ENCODE measurements at places on chromosomes 5 and 9.

- DNase-seq = no peak
Observed at GRCh38 chr9:137141050-137141810, 2.3 kb downstream of the GRIN1 start.

DNA sequence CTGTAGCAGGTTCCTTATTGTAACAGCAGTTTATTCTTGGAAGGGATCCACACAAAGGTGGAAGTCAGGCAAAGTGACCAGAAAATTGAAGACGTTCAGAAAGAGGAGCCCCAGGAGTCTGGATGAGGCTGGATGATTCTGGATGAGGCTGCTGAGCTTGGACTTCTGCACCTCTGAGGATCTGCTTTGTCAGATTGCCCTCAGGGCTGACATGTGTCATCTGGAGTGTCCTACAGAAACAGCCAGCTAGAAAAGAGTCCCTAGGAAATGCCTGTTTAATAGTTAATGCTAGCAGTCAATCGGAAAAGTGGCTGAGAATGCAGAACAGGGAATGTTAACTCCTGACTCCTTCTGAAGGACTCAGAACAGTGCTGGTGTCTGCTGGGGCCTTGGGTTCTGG is 236.4 kb downstream of the LRRC70 start:
- DNase-seq = no peak

GRCh38 chr9:37514999-37515398 is 29.3 kb downstream of the POLR1E start:
- no peak for DNase-seq

- DNase-seq = peak; percentile 48
Observed at GRCh38 chr9:76215066-76215465, 179.2 kb downstream of the RFK start.

- no peak for DNase-seq
Observed at GRCh38 chr5:151123897-151124751, 33.5 kb downstream of the ANXA6 start.

DNA sequence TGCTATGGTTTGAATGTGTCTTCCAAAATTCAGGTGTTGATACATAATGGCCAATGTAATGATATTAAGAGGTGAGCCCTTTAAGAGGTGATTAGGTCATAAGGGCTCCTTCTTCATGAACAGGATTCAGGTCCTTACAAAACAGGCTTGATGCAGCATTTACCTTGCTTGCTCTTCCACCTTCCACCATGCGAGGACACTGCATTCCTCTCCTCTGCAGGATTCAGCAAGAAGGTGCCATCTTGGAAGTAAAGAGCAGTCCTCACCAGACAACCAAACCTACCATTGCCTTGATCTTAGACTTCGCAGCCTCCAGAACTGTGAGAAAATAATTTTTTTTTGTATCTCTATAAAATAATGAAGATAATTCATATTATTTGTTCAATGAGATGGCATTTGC is 314.0 kb upstream of the SMARCA2 start:
- DNase-seq = no peak

- DNase-seq = no peak
Observed at GRCh38 chr9:35682051-35682450, 7.7 kb downstream of the TPM2 start.

DNA sequence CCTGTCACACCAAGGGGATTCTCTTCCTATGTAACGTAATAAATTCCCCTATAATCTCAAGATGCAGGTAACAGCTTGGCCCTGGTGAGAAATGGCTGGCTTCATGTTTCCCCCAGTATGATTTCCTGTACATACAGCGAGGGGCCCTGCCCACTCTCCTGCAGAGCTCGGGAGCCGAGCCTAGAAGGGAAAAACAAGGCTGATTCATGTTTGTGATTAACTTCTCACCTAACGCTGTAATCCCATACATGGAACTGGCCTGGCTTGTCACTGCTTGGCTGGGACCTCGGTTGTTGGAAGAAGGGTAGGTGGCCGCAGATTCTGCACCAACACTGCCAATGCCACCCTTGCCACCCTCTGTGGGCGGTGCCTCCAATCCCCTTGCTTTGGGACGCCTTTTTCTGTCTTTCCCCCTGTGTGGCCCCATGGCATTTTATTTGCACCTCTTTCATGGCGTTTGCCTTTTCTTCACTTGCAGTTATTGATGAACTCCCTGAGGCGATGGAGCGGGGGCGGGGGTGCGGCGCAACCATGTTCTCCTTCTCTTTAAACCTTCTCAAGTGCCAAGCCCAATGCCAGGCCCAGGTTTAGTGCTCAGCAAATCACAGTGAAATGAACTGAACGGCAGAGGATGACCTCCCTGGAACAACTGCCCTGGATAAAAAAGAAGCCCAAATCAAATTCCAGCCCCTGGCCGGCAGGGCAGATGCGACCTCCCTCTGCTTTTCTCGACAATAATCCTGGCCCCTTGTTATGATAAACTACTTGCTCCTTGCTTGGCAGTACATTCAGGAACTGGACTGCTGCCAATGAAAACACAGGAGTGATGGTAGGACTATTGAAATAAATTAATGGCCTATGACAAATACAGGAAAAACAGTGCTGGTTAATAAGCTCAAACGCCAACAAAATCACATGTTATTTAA is 108.1 kb downstream of the TMEM174 start:
- peak; percentile 96 for DNase-seq

DNA sequence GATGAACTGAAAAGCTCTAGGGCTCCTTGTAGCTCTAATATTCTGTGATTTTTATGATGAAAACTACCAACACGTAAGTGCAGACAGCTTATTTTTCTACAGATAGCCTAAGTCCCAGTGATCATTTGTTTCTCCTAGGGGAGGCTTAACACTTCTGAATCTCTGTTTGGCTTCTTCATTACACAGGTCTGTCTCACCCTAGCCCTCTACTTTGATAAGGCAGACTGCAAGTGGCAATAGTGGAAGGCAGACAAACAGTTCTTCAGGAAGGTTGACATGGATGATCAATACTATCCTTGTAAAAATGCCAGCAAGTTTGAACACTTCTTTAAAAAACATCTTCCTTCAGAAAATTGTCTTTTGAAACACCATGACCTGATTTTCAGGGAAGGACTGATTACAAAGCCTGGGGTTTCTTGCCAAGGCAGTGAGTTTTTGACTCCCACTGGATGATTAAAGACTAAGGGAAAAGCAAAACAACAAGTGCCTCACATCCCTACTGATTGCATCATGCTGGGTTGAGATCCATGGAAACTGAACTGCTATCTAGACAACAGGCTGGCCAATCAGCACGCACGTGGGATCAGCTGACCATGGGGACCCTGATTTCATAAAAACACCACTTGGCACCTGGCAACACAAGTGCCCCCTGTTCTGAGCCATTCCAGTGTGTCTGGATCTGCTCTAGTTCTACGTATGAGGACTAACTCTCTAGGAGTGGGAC is 212.2 kb downstream of the SMARCA2 start:
- DNase-seq = peak; percentile 13
